A549 treated with AZD2906 at 1 μM for 4 hours (cell line): ENCODE measurements at places on chromosomes 2 and 18. TPM values are rescaled to one million over a fixed set of nuclear protein-coding genes. Genes with fewer than 3 reads are reported as not detected.

Gene DES
- total RNA-seq: 0.14 to 0.69 TPM (median 0.27 TPM) in 5 replicates

Gene CASP10
- total RNA-seq: 1.8 to 2.4 TPM (median 1.9 TPM) in 5 replicates

Gene KLHL30
- 0.16 to 0.25 TPM (median 0.22 TPM) in 5 replicates for total RNA-seq

Gene IHH
- 0.28 to 0.88 TPM (median 0.74 TPM) in 5 replicates for total RNA-seq

Gene MITD1
- 20.7 to 25.4 TPM (median 22.1 TPM) in 5 replicates for total RNA-seq

Gene DSG1
- total RNA-seq: not detected in 5 replicates

Gene ABCG5
- total RNA-seq: not detected in 5 replicates

Gene FTCDNL1
- 1.9 to 3.0 TPM (median 2.6 TPM) in 5 replicates for total RNA-seq

Gene HJURP
- 48.3 to 54.8 TPM (median 50.4 TPM) in 5 replicates for total RNA-seq

Gene CYS1
- total RNA-seq: 1.0 to 1.9 TPM (median 1.7 TPM) in 5 replicates

Gene USP14
- total RNA-seq: 61.1 to 67.9 TPM (median 61.8 TPM) in 5 replicates

Gene AQP4
- total RNA-seq: 0.05 TPM in 1 of 5 replicates, not detected in the others

Gene IL36B
- 0.11 to 0.14 TPM in 2 of 5 replicates, not detected in the others for total RNA-seq

Gene GKN2
- 1.9 to 3.2 TPM (median 2.5 TPM) in 5 replicates for total RNA-seq

Gene CD226
- 0.01 to 0.19 TPM (median 0.11 TPM) in 5 replicates for total RNA-seq

Gene ASXL3
- not detected in 5 replicates for total RNA-seq

Gene CACNB4
- total RNA-seq: 0.04 to 0.14 TPM (median 0.10 TPM) in 5 replicates

Gene RAPGEF4
- 0.16 to 0.35 TPM (median 0.18 TPM) in 5 replicates for total RNA-seq

Gene SLC8A1
- total RNA-seq: 0.20 to 0.40 TPM (median 0.30 TPM) in 5 replicates

Gene LHCGR
- not detected in 5 replicates for total RNA-seq

Gene VWA3B
- 0.09 to 0.14 TPM (median 0.12 TPM) in 3 of 5 replicates, not detected in the others for total RNA-seq

Gene BOLL
- total RNA-seq: not detected in 5 replicates

Gene KIAA2012
- not detected in 5 replicates for total RNA-seq

Gene CPS1
- 10.9 to 16.3 TPM (median 14.8 TPM) in 5 replicates for total RNA-seq

Gene TMEM150A
- 12.3 to 17.2 TPM (median 16.1 TPM) in 5 replicates for total RNA-seq

Gene DCDC2C
- total RNA-seq: 0.15 to 0.82 TPM (median 0.40 TPM) in 5 replicates

Gene TUBA3E
- total RNA-seq: 5.2 to 8.8 TPM (median 6.9 TPM) in 5 replicates

Gene AQP12B
- not detected in 5 replicates for total RNA-seq

Gene CNOT11
- total RNA-seq: 36.2 to 48.7 TPM (median 38.9 TPM) in 5 replicates

Gene CGREF1
- 6.8 to 7.9 TPM (median 7.3 TPM) in 5 replicates for total RNA-seq

Gene LRRC30
- total RNA-seq: not detected in 5 replicates

Gene SALL3
- not detected in 5 replicates for total RNA-seq

Gene HOXD12
- total RNA-seq: not detected in 5 replicates

Gene ACOXL
- not detected in 5 replicates for total RNA-seq

Gene SP9
- total RNA-seq: 1.2 to 2.1 TPM (median 1.8 TPM) in 5 replicates

Gene EFR3B
- 7.7 to 10.1 TPM (median 8.0 TPM) in 5 replicates for total RNA-seq

Gene OR6B2
- total RNA-seq: not detected in 5 replicates

Gene UGP2
- 93.8 to 128 TPM (median 104 TPM) in 5 replicates for total RNA-seq

Gene CYRIA
- 0.38 to 0.72 TPM (median 0.52 TPM) in 5 replicates for total RNA-seq

Gene SLC23A3
- total RNA-seq: 0.13 to 0.63 TPM (median 0.41 TPM) in 5 replicates

Gene SLC9A4
- not detected in 5 replicates for total RNA-seq

Gene SLC5A7
- total RNA-seq: not detected in 5 replicates

Gene GREB1
- total RNA-seq: 2.3 to 4.1 TPM (median 3.5 TPM) in 5 replicates

Gene CRYBA2
- 0.10 to 0.25 TPM in 2 of 5 replicates, not detected in the others for total RNA-seq

Gene CFAP221
- total RNA-seq: 0.14 to 0.40 TPM (median 0.26 TPM) in 5 replicates

Gene NBAS
- 14.3 to 16.8 TPM (median 15.6 TPM) in 5 replicates for total RNA-seq

Gene SLC19A3
- total RNA-seq: 1.6 to 3.1 TPM (median 2.8 TPM) in 5 replicates

Gene GCFC2
- 13.4 to 17.0 TPM (median 15.7 TPM) in 5 replicates for total RNA-seq

Gene FASTKD1
- total RNA-seq: 17.7 to 21.9 TPM (median 19.3 TPM) in 5 replicates

Gene MEP1B
- 0.04 to 0.10 TPM (median 0.05 TPM) in 5 replicates for total RNA-seq

Gene GRB14
- 3.9 to 5.6 TPM (median 5.1 TPM) in 5 replicates for total RNA-seq

Gene ERFE
- 5.8 to 8.7 TPM (median 7.8 TPM) in 5 replicates for total RNA-seq

Gene IL36RN
- total RNA-seq: 0.02 to 0.11 TPM (median 0.02 TPM) in 3 of 5 replicates, not detected in the others

Gene FIGN
- total RNA-seq: 1.7 to 2.3 TPM (median 2.1 TPM) in 5 replicates

Gene ARMC9
- total RNA-seq: 13.8 to 14.8 TPM (median 14.7 TPM) in 5 replicates

Gene ZAP70
- 0.02 to 0.18 TPM (median 0.04 TPM) in 4 of 5 replicates, not detected in the other for total RNA-seq

Gene POU3F3
- total RNA-seq: 0.02 TPM in 2 of 5 replicates, not detected in the others

Gene CD207
- total RNA-seq: not detected in 5 replicates
